ENCODE measurements at places on chromosomes 1 and 21.

DNA sequence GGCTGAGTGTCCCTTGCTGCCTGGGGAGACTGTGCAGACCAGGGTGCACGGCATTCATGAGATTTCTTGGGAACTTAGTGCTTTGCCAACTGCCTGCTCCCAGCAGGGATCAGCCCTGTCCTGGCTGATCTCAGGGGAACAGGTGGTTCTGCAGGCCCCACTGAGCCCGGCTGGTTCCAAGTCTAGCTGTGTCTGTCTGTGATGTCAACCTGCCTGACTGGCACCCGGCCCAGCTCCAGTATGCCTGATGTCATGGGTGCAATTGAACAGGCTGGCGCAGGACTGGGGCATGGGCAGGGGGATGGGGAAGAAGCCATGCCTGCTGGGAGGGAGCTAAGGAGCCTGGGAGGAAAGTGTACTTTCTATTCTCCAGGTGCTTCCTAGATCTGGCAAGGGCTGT is 227.1 kb downstream of the GRIK3 start:
- no peak for DNase-seq

GRCh38 chr1:32754317-32755097 is 51.9 kb upstream of the SYNC start:
- DNase-seq, result no peak

DNA sequence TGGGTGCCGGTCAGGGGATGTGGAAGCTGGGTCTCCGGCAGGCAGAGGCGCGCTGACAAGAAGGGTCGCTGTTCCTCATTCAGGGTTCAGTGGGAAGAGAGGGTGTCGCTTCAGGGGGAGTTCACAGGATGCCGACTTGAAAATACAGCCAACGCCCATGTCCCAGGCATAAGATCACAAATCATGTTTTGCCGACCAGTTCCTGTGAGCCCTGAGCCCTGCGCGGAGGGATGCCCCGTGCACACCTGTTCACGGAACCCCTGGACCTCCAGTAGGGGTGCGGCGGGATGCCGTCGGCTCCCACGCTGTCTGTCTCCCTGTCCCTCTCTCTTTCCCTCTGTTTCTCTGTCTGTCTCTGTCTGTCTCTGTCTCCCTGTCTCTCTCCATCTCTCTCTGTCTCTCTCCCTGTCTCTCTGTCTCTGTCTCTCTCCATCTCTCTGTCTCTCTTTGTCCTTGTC is 26.8 kb downstream of the TP73 start:
- DNase-seq, result no peak

DNA sequence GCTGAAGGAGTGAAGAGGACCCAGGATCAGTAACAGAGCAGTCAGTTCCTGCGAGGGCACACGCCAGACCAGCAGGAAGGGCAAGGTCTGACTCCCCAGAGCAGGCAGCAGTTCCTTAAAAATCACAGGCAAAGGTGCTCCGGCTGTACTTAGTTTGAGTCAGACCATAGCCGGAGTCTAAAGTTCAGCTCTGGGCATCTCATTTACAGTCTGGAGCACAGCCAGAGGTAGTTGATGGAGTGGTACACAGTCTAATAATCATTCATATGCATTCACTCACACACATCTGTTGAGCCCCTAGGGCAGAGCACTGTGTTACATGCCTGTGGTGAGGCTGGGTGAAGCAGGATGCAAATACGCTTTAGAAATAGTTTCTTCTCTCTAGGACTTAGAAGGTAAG is 7.3 kb upstream of the AMIGO1 start:
- DNase-seq, result no peak

GRCh38 chr1:75724472-75725022 is at the start of gene ACADM:
Gene ACADM (plus strand): TSS chr1:75724709. CDS start chr1:75724788, 79 bp downstream.
- peak; percentile 14 for DNase-seq

GRCh38 chr1:207628776-207629175 is 16.2 kb upstream of the CR1L start:
- DNase-seq, result no peak

DNA sequence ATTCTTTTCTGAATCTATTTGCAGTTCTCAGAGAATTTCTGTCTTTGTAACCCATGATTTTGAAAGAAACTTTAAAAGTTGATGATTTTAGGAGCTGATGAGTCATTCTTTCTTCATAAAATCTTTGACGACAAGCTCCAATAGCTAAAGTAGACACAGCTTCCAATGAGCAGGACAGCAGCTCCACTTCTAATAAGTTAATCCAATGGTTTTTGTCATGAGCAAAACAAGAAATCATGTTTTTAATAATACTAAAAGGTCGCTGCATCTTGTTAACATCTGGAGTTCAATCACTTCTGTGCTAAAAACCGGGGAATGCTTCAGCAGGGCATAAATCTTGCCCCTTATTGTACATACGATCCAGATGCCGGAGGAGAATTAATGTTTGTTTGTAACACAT is 48.9 kb upstream of the GORAB start:
- no peak for DNase-seq

- no peak for DNase-seq
Observed at GRCh38 chr1:154791292-154792166, 78.6 kb downstream of the KCNN3 start.

- DNase-seq, result no peak
Observed at GRCh38 chr1:40197656-40198055, 36.5 kb downstream of the RLF start.

DNA sequence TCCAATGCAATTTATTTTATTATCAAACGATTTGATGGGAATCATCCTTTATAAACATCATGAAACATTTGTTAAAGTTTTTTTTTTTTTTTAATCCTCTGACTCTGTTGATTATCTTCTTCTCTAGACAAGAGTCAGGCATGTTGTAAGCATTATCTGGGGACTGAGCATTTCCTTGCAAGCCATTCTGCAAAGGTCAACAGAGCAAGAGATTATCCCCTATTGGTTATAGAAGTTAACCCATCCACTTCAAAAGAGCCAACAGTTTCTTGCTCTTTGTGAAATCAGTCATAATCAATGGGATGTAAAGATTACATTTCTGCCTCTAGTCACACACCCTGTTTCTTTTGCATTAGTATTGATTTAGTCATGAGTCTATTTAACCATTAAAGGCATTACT is 368.8 kb upstream of the ADGRL4 start:
- DNase-seq, result no peak

DNA sequence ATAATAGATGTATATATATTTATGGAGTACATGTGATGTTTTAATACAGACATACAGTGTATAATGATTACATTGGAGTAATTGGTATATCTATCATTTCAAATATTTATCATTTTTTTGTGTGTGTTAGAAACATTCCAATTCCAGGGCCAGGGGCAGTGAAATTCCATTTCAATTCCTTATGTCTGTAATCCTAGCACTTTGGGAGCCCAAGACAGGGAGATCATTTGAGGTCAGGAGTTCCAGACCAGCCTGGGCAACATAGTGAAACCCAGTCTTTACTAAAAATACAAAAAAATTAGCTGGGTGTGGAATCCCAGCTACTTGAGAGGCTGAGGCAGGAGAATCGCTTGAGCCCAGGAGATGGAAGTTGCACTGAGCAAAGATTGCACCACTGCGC is 30.4 kb upstream of the PDC start:
- no peak for DNase-seq

- DNase-seq, result no peak
Observed at GRCh38 chr21:29121759-29122158, 8.7 kb upstream of the MAP3K7CL start.

- DNase-seq, result no peak
Observed at GRCh38 chr1:110443451-110443850, 7.5 kb upstream of the PROK1 start.

DNA sequence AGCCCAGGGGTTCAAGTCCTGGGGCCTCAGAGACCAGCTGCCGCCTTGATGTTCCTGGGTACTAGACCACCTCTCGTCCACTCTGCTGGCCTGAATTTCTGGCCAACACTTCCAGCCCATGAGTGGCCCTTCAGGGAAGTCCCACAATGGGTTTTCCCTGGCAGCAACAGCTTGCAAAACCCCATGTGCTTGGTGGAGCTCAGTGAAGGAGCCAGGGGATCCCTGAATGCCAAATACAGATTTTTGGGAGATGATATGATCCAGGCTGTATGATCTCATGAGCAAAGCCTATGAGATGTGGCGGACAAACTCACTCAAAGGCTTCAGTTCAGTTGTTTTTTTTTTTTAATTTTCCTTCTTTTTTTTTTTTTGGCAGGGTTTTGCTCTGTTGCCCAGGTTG is 9.6 kb upstream of the RASSF5 start:
- no peak for DNase-seq

GRCh38 chr1:206897175-206897574 is at the start of gene IL24:
Gene IL24 (plus strand): TSS chr1:206897443. CDS start chr1:206897833, 390 bp downstream.
- DNase-seq, result no peak
